Midbrain (tissue), 1 donor: ENCODE measurements at places on chromosomes 4 and X.

DNA sequence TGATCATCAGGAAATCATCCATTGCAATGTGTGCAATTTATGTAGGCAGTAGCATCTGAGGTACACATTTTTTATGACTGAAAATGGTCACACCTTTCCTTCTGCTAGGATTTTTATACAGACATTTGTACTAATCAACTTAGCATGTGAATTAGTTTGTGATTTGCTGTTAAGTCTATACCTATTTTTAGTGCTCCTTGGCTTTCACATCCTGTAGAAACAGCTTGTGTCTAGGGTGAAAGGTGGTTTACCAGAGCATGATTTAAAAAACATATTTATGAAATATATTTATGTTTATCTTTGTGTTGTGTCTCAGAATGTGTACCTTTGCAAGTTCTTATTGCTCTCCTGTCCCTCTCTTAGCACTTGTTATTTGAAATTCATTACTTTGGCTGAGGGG, 916.0 kb downstream of the TECRL start:
- no peak for DNase-seq

DNA sequence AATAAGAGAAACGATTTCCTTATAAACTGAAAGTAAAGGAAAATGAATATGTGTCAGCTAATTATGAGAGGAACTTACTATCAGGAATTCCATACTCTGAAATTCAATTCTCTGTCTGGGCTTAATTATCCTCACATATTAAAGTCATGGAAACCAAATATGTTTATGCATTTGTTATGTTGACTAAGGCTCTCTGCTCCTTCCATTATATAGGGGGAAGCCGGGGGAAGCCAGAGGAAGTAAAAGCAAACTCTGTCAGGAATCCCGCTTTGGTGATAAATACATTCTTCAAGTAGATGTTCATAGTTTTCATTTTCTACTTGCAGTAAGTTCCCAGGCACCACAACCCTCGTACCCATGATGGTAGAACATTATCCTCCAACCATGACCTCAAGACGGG, 142.8 kb upstream of the VCX2 start:
- DNase-seq = no peak

GRCh38 chr4:174757736-174758135, 71.3 kb downstream of the GLRA3 start:
- DNase-seq = no peak

- DNase-seq = no peak
These were observed 834.4 kb upstream of the SLIT2 start for GRCh38 chr4:19417256-19417655.

- no peak for DNase-seq
These were observed 118.1 kb upstream of the EMCN start for GRCh38 chr4:100635899-100636298.

GRCh38 chr4:86857341-86858052, 8.3 kb upstream of the SLC10A6 start:
- DNase-seq = no peak

GRCh38 chr4:84691170-84691691, 108.3 kb downstream of the CDS1 start:
- DNase-seq = peak; percentile 64

DNA sequence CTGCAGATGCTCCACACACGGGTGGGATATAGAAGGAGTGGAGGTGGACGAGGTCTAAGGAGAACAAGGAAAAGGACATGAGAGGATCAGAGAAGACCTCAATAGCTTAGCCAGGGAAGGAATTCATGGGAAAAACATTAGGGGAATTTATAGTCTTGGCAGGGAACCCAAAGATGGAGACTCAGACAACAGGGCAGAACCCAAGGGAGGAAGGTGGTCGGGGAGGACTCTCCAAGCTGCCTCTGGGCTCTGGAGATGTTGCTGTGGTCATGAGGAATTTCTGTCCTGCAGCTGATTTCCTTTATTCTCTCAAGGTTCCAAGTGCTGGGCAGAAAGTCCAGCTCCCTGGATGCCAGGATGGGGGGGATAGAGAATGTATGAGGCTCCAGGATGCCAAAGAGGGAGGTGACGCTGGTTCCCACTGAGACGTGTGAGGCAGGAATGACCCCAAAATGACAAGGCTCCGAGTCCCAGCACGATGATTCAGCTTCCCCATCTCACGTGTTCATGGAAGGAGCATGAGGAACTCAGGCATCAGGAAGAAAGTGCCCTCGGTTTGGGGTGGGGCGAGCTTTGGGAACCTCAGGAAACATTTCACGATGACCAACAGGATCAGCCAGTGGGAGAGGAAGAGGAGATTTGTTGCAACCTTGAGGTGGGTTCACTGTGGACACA, 57.0 kb upstream of the PPP2R3B start:
- no peak for DNase-seq

DNA sequence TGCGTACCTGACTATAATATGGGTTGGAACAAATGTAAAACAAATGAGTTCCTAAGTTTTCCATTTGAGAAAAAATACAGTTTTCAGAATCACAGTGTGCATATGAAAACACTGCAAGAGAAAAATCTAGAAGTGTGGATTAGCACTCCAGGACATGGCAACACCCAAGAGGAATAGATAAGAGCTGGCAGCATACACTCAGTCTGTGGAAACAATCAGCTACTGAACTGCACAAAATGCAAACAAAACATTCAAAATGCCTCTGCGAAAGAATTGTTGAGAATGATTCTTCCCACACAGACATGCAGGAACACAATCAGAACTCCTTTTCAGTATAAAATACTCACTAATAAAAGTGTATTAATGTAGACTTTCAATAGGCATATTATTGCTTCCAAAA, 39.9 kb downstream of the ATP8A1 start:
- peak; percentile 50 for DNase-seq

DNA sequence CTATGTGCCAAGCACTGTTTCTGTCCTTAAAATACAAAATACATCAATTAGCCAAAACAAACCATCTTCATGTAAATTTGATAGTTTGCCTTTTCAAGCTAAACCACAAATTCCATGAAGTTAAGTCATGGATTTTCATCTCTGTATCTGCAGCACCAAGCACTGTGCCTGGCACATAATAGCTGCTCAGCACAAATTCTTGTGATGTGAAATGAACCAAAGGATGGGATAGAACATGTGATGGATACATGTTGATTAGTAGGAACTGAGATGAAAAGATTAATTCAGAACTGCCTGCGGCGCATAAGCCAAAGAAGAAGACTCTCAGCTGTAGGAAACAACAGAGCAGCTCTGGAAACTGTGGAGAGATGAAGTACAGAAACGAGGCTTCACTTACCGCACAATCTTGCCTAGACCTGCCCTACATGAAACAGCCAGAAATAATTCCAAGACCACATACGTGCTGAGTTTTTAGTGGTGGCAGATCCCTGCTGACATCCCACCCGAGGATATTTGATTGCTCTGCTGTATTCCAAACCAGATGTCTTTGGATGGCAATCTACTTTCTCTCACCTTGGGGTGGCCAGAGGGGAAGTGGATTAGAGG, 40.9 kb upstream of the DCLK2 start:
- DNase-seq = no peak

DNA sequence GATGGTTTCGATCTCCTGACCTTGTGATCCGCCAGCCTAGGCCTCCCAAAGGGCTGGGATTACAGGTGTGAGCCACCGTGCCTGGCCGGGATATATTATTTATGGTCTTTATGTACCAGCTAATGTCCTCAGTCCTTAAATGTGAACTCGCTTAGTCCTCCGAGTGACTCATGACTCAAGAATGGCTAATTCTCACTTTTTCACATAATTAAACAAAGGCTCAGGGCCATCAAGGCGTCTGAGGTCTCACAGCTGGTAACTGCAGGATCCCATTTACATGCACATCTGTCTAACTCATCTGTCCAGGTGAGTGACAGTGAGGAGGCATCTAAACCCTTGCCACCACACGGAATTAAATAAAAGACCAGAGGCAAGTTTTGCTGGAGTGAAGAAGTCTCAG, 73.5 kb downstream of the HS3ST1 start:
- DNase-seq = no peak

DNA sequence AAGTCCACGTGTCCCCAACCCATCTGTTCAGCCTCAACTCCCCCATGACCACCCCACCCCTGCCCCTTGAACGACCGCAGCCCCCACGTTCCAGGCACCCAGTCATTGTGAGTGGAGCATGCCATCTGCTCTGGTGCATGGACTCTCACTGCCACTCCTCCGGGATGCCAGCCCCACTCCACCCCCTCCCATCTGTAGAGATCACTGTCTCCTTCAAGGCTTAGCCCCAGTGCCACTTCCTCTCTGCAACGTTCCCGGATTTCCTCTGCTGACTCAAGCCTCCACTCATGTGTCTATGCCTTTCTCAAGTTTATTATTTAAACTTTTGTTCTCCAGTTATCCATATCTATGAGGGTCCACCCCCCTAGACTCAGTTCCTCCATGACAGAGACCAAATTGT, 54.0 kb downstream of the MAML3 start:
- DNase-seq = no peak

GRCh38 chr4:128668566-128668965, 140.9 kb upstream of the JADE1 start:
- DNase-seq = peak; percentile 45

DNA sequence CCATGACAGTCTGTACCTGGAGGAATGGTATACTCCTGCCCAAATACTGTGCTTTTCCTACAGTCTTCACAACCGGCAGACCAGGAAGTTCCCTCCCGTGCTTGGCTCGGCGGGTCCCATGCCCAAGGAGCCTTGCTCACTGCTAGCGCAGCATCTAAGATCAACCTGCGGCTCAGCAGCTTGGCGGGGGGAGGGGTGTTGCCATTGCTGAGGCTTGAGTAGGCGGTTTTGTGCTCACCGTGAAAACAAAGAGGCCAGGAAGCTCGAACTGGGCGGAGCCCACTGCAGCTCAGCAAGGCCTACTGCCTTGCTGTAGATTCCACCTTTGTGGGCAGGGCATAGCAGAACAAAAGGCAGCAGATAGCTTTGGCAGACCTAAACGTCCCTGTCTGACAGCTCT, 152.7 kb downstream of the TEX11 start:
- no peak for DNase-seq

- no peak for DNase-seq
These were observed 49.8 kb downstream of the SMIM31 start for GRCh38 chr4:164803702-164804101.

GRCh38 chr4:3660086-3660927, 105.9 kb upstream of the ADRA2C start:
- DNase-seq = peak; percentile 43

DNA sequence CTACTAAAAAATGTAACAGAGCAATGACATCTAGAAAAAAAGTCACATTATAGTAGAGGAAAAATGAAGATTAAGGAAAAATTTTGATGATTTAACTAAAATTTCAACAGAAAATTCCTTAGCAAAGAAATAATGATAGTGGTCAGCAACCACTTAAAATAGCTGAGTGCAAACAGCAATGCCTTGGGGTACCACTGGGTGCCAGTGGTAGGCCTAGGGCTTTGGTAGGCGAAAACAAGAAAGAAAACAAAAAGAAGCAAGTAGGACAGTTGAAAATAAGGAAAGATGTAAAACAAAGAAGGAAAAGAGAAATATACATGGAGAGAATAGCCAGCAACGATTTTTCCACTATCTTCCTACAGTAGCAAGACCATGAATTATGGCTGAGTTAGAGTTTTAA, 313.5 kb upstream of the IRS4 start:
- no peak for DNase-seq

GRCh38 chr4:48669086-48669485, 111.0 kb downstream of the FRYL start:
- no peak for DNase-seq

GRCh38 chr4:15897577-15897976, 41.0 kb downstream of the FGFBP1 start:
- no peak for DNase-seq

DNA sequence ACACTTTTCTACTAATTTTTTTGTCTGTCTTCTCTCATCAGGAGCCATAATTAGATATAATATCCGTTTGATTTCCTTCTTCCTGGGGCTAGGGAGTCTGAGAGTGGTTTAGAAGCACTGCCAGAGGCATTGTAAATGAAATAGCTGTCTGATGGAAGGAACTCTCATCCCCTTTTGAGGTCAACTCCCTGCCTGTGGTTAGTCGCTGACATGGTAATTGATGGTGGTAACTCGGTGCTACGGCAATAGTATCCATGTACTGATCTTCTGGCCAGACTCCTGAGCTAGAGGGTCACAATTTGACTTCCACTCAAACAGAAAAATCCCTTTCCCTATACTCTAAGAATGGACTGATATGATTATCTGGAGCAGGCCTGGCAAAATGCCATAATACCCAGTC, 108.1 kb upstream of the TRPC5 start:
- DNase-seq = no peak

DNA sequence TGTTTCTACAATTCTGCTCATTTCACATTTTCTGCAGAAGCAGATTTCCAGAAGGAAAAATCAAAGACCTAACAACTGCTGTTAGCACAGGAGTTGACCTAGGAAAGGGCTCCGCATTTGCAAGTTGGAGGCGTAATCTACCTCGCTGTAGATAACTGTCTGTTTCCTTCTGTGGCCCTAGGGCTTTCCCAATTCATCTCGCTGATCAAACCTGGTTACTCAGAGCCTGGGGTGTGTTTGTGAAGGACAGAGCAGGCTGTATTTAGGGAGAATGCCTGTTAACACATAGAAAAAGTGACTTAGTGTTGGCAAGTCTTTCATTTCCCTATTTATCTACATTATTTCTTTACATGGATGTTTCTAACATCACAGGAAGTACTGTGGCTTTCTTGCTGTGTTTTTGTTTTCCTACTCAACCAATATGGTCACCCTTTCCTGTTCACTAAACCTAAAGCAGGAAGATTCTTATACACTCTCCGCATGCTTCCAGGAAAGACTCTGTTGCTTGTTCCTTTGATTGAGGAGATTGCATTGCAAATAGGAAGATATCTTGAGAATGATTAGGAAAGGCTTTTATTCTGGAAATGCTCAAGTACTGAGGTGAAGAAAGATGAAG, 40.5 kb downstream of the AGA start:
- DNase-seq = no peak

- no peak for DNase-seq
These were observed 356.0 kb upstream of the RASGEF1B start for GRCh38 chr4:81827577-81828202.

GRCh38 chr4:186104890-186105646, 564 bp downstream of the FAM149A start:
- no peak for DNase-seq

GRCh38 chr4:164337219-164337944, 416.5 kb upstream of the SMIM31 start:
- DNase-seq = no peak

GRCh38 chr4:3821580-3822229, 55.5 kb downstream of the ADRA2C start:
- DNase-seq = no peak

DNA sequence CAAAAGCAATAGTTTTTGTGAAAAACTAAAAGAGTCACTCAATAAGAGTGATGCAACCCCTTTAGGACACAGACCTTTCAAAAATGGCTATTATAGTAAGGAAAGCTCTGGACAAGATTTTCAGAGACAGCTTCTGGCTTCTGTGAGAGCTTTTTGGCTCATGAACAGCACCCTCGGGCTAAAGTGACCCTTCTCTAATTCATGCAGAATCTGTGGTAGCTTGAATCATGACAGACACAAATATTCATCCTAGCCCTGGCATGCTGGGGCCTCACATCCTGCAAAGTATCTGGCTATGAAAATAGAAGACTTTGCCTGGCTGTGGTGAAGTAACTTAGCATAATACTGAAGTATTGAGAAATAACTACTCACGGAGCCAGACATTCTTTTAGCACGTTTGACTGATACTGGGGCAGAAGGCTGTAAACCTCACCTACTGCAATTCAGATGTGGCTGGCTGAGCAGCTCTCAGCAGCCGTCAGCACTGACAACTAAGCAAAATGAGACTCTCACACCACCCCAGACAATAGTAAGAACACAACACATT, 327.3 kb downstream of the MAPK10 start:
- no peak for DNase-seq
